ENCODE measurements at places on chromosomes 3 and 15. TPM values are rescaled to one million over a fixed set of nuclear protein-coding genes. Genes with fewer than 3 reads are reported as not detected.

The HAPLN3 gene
- 32.9 TPM for total RNA-seq

The CSK gene
- total RNA-seq = 38.8 TPM

The CX3CR1 gene
- 0.20 TPM for total RNA-seq

The ZBTB20 gene
- 101 TPM for total RNA-seq

DNA sequence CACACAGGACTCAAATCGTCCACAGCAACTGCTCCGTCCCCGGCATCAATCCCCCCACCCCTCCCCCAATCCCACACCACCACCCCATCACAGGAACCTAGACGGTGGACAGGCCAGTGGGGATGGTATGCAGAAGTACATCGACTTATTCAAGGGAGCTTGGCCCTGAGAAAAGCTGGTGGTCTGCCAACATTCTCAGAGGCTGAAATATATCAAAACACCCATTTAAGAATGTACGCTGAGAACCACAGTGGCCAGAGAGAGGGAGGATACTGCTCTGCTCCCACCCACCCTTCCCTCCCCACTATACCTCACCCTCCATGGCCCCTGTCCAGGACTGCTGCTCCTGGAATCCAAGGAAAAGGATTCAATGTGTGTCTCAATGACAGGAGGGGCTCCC lies 12.4 kb upstream of the USP3 start:
- no peak for DNase-seq
- H3K36me3 ChIP-seq = no peaks in the 10 kb centered on the region
- H3K27ac ChIP-seq = no peak overlapping the region
- H3K4me3 ChIP-seq = no peak overlapping the region
- no peaks in the 10 kb centered on the region for H3K27me3 ChIP-seq
- H3K4me1 ChIP-seq = no peaks in the 10 kb centered on the region

DNA sequence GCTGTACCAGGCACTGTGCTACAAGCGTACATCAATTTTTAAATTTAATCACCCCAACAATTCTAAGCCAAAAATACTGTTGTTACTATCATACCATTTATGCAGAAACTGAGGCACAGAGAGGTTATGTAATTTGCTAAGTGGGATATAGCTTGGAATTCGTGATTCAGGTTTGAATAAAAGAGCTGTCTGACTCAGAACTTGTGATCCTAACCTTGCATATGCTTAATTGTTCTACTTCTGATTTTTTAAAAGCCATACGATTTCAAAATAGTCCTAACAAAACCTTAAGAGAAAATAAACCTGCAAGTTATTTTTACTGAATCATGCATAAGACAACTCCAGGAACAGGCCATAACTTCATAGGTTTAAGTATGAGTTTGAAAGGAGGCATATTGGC lies 498.0 kb upstream of the CFAP20DC start:
- no peak overlapping the region for H3K27ac ChIP-seq
- H3K27me3 ChIP-seq = no peaks in the 10 kb centered on the region
- no peak for DNase-seq
- H3K4me1 ChIP-seq = no peaks in the 10 kb centered on the region

DNA sequence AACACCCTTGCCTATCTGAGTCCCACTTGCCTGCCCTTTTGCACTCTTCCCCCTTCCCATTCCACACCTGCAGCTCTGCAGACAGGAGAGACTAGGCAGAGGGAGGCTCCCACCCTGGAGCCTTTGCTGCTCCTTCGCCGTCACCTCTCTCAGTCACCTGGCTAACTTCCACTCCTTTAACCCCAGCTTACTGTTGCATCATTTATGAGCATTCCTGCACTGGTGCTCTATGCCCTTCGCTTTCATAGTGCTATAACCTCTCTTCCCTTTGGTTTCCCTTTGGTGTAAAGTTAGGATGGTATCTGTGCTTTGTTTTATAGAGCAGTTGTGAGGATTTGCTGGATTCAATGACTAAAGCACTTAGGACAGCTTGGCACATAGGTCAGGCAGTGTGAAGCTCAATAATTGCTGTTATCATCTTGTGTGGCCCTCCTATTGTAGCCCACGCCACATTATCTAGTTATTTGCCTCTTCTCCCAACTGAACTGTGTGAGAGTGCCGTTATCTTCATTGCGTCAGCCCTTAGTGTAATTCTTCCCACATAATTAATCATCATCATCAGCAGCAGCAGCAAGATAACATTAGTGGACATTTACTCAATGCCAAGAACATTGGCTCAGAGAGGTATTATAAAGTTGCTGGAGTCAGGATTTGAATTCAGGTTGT lies 253.9 kb downstream of the CACNA2D3 start:
- H3K27me3 ChIP-seq = no peaks in the 10 kb centered on the region
- no peak overlapping the region for H3K27ac ChIP-seq
- H3K36me3 ChIP-seq = no peaks in the 10 kb centered on the region
- DNase-seq = no peak
- H3K4me3 ChIP-seq = no peak overlapping the region
- H3K4me1 ChIP-seq = no peaks in the 10 kb centered on the region

- H3K36me3 ChIP-seq = no peaks in the 10 kb centered on the region
- H3K4me1 ChIP-seq = no peaks in the 10 kb centered on the region
- H3K27ac ChIP-seq = no peak overlapping the region
- no peak for DNase-seq
- no peaks in the 10 kb centered on the region for H3K27me3 ChIP-seq
- H3K4me3 ChIP-seq = no peak overlapping the region
These were observed 66.8 kb downstream of the CHL1 start for GRCh38 chr3:263393-263792.

DNA sequence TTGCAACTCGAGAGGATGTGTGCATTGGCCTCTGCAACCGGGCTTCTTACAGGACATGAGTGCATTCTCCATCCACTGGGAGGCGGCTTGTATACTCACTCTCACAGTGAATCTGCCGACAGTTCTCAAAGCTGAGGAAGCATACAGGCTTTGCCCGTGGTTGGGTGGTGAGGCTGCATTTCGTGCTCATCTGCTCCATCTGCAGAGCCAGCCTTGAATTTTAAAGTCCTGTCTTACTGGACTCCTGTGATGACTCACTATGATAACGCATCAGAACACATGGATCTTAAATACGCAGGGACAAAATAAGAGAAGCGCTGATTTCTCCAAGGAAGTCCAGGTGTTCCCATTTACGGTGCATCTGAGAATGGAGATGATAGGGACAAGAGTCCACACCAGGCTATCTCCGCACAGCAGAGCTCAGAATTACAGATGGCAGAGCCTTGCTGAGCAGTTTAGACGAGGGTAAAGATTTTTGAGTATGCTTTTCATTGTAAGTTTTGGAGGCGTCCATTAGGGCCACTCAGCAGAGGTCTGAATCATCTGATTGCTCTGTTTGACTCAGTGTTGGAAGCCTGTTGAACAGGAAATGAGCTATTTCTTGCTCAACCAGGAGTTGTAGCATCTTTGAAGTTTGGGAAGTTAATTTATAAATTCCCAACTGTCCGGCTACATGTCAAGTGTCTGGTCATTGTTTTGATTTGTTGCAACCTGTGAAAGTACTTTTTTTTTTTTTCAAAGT lies 87.1 kb downstream of the GABRG3 start:
- peaks cover 9% of the 10 kb centered on the region for H3K27me3 ChIP-seq
- no peak overlapping the region for H3K4me3 ChIP-seq
- no peaks in the 10 kb centered on the region for H3K36me3 ChIP-seq
- no peaks in the 10 kb centered on the region for H3K4me1 ChIP-seq
- no peak overlapping the region for H3K27ac ChIP-seq

DNA sequence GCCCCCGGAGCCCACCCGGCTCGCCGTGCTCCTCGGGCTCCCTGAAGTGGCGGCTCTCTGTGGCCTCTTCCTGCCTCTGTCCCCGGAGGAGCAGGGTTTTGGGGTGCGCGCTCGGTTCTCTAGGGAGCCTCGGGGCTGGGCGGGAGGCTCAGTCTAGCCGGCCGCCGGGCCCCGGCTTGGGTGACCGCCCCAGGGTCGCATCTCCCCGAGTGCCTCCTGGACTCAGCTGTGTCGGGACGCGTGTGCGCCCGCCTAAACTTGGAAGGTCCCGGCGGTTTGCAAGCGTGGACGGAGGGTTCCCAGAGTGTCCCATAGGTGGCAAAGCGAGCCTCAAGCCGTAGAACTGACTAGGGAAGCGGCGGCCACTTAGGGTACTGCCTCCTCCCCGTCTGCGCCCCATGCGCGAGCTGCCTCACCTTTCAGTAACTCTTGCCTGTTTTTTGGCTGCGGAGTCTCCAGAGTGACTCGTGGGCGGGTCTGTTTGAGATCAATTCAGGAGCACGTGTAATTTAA lies 601 bp downstream of the ACTL6A start:
- DNase-seq = peak; percentile 53
- H3K36me3 ChIP-seq = no peaks in the 10 kb centered on the region
- H3K4me1 ChIP-seq = peaks cover 16% of the 10 kb centered on the region
- peak overlapping the region; percentile 72 for H3K27ac ChIP-seq
- H3K27me3 ChIP-seq = no peaks in the 10 kb centered on the region

GRCh38 chr3:94928921-94929320 lies 866.1 kb downstream of the NSUN3 start:
- H3K27me3 ChIP-seq = no peaks in the 10 kb centered on the region
- H3K4me1 ChIP-seq = no peaks in the 10 kb centered on the region
- DNase-seq = no peak
- no peak overlapping the region for H3K27ac ChIP-seq
- no peaks in the 10 kb centered on the region for H3K36me3 ChIP-seq

DNA sequence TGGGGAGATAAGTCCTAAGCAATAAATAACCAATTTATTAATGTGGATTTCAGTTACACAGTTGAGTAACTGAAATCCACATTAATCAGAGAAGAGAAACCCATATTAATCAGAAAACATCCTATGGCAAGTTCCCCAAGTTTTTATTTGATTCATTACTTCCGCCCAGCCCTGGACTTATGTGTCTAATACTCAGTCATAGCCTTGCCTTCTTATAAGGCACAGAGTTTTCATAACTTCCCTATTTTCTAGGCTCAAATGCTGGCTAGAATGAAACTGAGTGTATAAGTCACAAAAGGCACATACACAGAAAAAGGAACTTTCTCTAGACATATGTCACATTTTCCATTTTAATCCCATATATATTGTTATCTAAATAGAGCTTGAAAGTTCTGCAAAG lies 28.8 kb downstream of the CD47 start:
- no peak overlapping the region for H3K27ac ChIP-seq
- no peaks in the 10 kb centered on the region for H3K4me1 ChIP-seq
- H3K4me3 ChIP-seq = no peak overlapping the region
- peaks cover 72% of the 10 kb centered on the region for H3K36me3 ChIP-seq
- no peaks in the 10 kb centered on the region for H3K27me3 ChIP-seq

- H3K4me1 ChIP-seq = no peaks in the 10 kb centered on the region
- H3K27ac ChIP-seq = no peak overlapping the region
- H3K27me3 ChIP-seq = no peaks in the 10 kb centered on the region
- DNase-seq = no peak
- no peaks in the 10 kb centered on the region for H3K36me3 ChIP-seq
These were observed 6.3 kb upstream of the CCR4 start for GRCh38 chr3:32945136-32945535.

- DNase-seq = no peak
- no peaks in the 10 kb centered on the region for H3K36me3 ChIP-seq
- H3K4me1 ChIP-seq = no peaks in the 10 kb centered on the region
- H3K27ac ChIP-seq = no peak overlapping the region
- no peak overlapping the region for H3K4me3 ChIP-seq
- no peaks in the 10 kb centered on the region for H3K27me3 ChIP-seq
These were observed 380.9 kb downstream of the EDEM1 start for GRCh38 chr3:5568451-5568850.

DNA sequence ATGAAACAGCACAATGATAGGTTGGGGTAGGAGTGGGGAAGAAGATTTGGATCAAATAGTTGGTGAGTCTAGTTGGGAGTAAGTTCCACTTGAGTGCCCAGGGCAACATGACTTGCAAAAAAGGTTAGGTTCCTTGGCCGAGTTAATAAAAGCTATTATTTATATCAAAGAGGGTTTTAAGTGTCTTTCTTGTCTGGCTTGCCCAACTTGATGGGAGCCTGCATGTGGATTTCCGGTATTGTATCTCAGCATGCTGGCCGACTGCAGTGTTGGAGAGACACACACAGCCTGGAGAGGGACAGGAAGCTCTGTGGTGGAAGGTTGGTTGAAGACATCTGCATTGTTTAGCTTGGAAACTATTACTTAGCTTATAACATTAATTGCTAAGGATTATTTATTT lies 449.5 kb upstream of the TBL1XR1 start:
- no peaks in the 10 kb centered on the region for H3K36me3 ChIP-seq
- no peak overlapping the region for H3K27ac ChIP-seq
- H3K27me3 ChIP-seq = no peaks in the 10 kb centered on the region
- no peak overlapping the region for H3K4me3 ChIP-seq
- no peaks in the 10 kb centered on the region for H3K4me1 ChIP-seq
- DNase-seq = no peak

DNA sequence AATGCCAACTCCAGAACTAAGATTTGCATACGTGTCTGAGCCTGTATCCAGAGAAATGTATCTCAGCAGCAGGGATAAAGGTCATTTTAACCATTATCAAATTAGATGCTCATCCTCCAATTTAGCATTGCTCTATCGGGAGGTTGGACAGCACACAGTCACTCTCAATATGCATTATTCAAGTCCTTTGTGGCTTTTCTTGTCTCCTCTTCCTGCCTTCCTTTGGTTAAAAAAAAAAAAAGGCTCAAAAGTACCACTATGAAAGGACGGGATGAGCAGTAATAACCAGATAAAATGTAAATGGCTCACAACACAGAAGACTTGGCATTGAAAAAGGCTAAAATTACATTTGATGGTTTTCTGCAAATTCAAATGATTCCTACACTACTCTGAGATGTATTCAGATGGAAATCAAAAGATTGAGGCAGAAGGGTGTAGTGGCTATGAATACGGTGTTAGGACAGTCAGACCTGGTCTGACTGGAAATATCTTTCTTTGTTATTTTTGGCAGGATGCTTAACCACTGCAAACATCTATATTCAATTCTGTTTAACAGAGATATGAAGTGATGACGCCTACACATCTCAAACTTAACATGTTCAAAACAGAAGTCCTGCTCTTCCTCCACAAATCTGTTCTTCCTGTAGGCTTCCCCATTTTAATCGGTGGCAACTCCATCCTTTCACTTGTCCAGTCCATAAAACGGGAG lies 109.6 kb downstream of the ADAMTS9 start:
- no peak for DNase-seq
- no peaks in the 10 kb centered on the region for H3K27me3 ChIP-seq
- H3K4me3 ChIP-seq = no peak overlapping the region
- H3K27ac ChIP-seq = no peak overlapping the region
- no peaks in the 10 kb centered on the region for H3K4me1 ChIP-seq

DNA sequence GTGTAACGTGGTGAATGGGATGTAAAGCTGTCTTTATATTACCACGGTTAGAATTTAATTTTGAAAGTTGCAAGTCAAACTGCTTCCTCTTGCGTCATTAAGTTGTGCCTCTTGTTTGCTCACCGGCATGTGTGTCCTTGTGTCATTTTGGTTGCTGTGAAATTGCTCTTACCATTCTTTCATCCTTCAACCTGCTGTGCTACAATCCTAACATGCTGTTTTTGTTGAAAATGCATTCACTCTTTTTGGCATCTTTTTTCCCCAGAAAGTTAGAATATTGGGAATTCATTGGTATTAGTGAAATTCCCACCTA lies 164.7 kb downstream of the PGPEP1L start:
- H3K4me3 ChIP-seq = no peak overlapping the region
- H3K27me3 ChIP-seq = no peaks in the 10 kb centered on the region
- no peak overlapping the region for H3K27ac ChIP-seq
- H3K4me1 ChIP-seq = peaks cover 11% of the 10 kb centered on the region
